ENCODE measurements at places on chromosomes 16 and 17.

DNA sequence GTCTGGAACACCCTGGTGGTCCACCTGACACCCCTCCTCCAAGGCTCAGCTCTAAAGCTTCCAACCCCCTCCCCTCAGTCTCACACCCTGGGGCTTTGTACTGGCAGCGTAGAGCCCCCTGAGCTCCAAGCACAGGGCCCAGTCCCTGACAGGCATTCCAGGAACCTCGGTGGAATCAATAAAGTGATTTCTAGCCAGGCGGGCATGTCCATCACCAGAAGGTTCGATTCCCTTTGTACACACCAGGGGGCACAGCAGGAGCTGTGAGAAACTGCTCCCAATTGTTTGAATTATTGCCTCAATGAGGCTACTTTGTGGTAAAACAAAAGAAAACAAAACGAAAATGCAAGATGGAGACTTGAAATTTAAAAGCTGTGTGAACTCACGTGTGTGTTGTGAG, 51.8 kb downstream of the SMPD3 start:
- DNase-seq: no peak

- no peak for DNase-seq
These were observed 10.4 kb downstream of the COG1 start for GRCh38 chr17:73203135-73203787.

DNA sequence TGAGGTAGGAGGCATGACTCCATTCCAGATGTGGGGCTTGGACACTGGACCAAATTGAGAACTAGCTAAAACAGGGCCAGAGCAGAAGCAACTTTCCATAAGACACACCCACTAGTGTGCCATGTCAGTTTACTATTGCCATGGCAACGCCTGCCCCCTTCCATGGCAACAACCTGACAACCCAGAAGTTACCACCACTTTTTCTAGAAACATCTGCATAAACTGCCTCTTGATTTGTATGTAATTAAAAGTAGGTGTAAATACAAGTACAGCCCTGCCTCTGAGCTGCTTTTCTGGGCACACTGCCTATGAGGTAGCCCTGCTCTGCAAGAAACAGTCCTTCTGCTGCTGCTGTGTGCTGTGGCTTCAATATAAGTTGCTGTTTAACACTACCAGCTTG, 19.5 kb upstream of the SCNN1B start:
- DNase-seq: no peak

DNA sequence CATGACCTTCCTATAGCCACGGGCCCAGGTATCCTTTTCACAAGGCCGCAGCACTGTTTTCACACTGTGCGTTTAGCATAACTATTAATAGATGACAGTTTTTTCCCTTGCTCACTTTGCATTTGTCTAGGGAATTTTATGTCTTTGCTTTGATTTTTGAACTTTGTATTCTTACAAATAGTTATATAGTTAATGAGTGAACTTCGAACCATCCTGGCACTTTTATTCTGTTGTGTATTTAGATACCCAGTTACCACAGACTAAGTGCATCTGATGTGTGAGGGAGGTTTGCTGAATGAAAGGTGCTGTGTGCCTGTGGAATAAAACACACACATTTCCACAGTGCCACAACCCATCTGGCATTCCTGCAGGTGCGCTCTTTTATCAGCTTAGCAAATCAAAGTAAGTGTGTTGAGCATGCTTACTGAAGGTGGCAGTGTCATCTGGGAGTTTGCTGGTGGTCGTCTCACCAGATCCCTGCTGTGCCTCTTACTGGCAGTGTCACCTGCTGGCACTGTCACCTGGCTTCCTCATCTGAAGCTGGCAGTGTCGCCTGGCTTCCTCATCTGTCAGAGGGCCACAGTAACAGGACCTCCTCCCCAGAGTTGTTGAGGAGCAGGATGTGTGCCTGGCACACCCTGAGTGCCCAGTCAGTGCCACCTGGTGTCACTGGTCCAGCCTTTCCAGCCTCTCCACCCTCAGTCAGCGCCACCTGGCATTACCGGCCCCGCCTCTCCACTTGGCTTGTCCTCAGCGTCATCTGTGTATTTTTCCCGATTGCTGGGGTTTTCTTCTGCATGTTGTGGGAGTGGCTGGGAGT, 37.6 kb downstream of the USP10 start:
- no peak for DNase-seq

DNA sequence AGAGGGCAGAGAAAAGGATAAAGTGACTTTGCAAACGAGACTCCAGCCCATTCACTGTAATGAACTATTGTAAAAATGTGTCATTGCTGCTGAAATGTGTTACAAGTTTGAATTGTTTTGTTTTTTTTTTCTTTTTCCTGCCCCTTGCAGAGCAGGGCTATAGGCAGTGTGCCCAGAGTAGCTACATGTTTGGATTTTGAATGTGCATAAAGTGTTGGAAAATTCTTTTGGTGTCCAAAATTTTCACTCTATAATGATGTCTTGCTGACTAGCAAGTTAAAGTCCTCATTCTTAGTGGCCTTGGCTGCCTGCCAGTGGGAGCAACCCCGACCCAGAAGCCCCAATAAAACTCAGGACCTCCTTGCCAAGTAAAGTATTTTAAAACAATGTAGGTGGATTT, 66.5 kb downstream of the IGF2BP1 start:
- DNase-seq: no peak

DNA sequence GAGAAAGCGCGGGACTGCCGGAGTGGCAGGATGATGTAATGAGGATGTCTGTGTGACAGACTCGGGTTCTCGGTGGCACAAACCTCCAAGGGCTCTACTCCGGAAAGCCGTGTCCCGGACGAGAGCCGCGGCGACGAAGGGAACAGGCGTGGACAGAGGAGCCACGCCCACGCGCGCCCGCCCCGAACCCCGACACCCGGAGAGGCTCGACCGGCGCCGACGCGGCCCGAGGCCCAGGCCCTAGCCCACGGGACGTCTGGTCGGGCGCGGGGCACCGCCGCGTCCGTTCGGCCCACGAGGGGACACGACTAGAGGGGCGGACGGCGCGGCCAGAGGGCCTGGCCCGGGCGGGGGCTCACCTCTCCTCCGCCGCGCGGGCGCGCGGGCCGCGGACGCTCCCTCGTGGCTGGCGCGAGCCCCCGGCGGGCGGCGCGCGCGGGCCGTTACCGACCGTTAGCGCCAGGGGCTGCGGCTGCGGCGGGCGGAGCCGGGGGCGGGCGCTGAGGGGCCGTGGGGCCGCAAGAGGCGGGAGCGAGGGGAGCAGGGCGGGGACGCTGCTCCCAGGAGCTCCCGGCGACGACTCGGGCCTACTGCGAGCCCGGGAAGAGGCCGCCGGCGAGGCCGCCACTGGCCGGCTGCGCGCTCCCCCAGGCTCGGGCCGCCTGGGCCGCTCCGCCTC, 2.1 kb upstream of the IRX5 start:
- DNase-seq: no peak

DNA sequence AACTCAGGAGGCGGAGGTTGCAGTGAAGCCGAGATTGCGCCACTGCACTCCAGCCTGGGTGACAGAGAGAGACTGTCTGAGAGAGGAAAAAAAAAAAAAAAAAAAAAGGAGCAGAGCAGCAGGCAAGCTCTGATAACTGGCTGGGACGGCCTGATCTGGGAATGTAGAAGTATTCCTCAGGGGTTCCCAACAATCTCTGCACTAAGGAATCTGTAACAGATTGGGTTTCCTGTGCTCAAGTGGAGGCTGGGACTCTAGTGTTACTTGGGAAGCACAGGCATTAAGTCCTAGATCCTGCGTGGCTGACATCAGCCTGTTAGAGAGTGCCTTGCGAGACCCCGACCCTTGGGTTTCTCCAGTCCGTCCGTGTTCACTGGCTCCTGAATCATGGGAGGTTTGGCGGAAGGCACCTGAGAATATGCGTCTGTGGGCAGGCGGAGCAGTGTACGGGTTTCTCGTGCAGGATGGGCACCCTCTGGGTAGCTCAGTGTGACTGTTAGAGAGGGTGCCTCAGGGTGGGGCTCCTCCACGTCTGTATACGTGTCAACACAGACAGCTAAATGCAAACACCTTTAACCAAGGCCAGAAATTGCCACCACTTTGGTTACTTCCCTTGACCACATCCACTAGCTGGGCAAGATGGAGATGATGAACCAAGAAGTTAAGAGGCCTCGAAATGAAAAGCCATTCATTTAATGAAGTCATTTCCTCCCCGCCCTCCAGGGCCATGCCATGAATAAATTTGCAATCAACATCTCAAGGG, 174.9 kb upstream of the RPL38 start:
- DNase-seq: no peak

GRCh38 chr16:54817940-54818574, 112.6 kb upstream of the IRX5 start:
- no peak for DNase-seq

- DNase-seq: no peak
These were observed 33.4 kb downstream of the PSME3IP1 start for GRCh38 chr16:57152096-57153093.

DNA sequence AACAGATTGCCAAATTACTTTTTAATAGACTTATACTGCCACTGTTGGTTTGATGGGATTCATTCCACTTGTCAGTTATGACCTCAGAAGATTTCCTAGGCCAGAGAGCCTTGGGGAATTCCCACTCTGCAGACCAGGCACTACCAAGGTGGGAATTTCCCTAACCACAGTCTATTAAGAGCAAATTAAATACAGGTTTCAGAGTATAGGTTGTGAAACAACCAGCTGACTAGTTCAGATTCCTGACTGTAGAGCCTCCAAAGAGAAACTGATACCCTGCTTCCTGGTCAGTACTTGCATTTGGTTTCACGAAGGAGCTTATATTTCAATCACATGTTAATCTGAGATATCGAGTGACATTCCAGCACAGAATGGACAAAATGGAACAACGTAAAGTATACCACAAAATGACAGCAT, 186.5 kb downstream of the STX8 start:
- DNase-seq: peak; percentile 94

GRCh38 chr16:2974319-2975056, 5.3 kb downstream of the PAQR4 start:
- DNase-seq: no peak

GRCh38 chr16:89983536-89983935, 35.0 kb downstream of the DEF8 start:
- DNase-seq: no peak

- DNase-seq: no peak
These were observed 31.5 kb downstream of the PIPOX start for GRCh38 chr17:29074488-29074887.

DNA sequence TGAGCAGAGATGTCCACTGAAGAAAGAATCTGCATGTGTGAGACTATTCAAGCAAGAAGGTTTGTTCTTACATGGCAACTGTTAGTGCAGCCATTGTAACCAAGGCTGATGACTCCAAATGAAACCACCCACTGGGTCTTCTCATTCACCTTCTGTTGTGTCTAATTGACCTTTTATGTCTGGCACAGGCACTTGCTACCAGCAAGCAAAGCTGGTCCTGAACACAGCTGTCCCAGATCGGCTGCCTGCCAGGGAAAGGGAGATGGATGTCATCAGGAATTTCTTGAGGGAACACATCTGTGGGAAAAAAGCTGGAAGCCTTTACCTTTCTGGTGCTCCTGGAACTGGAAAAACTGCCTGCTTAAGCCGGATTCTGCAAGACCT, 3.6 kb downstream of the CDC6 start:
- no peak for DNase-seq

DNA sequence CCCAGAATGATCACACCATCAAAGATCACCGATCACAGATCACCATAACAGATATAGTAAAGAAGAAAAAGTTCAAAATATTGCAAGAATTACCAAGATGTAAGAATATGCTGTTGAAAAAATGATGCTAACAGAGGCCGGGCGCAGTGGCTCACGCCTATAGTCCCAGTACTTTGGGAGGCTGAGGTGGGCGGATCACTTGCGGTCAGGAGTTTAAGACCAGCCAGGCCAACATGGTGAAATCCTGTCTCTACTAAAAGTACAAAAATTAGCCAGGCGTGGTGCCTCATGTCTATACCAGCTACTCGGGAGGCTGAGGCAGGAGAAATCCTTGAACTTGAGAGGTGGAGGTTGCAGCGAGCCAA, 53.2 kb downstream of the CPPED1 start:
- no peak for DNase-seq

- no peak for DNase-seq
These were observed 588 bp downstream of the C16orf92 start for GRCh38 chr16:30023586-30023985.

Data from fibroblast of skin of left quadriceps (primary cell).